ENCODE measurements at places on chromosomes 6 and 20.

DNA sequence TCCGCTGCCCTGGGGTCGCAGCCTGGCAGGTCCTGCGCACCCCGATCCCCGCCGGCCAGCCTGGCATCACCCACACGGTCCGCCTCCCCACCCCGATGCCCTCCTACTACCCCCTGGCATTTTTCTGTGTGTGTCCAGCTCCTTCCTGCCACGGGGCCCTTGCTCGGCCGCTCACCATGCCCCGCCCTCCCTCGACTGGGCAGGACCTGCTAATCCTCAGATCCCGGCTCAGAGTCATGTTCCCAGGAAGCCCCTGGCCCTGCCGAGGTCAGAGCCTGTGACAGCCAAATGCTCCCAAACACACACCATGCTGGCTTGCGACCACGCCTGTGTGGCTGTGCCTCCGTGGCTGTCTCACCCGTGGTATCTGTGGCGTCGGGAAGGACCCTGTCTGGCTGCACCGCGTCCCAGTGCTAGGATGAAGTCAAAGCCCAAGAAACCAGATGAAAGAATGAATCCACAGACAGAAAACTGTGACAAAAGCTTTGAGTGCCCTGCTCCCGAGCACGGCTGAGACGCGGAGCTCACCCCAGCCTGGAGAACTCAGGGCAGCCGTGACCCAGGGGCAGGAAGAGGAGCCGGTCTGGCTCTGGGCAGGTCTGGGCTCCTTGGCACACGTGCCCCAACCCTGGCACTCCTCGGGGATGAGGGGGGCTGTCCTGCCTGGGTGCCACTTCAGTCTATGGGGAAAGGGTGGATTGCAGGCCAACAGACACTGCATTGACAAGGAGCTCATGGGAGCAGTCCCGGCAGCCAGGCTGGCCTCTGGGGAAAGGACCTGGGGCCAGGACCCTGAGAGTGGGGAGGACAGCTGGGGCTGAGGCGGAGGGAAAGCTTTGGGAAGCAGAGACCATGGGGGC lies 20.8 kb upstream of the SLCO4A1 start:
- DNase-seq, result no peak

GRCh38 chr6:156955494-156956183 lies 178.5 kb downstream of the ARID1B start:
- no peak for DNase-seq

GRCh38 chr6:165638530-165638929 lies 24.5 kb downstream of the PDE10A start:
- no peak for DNase-seq

DNA sequence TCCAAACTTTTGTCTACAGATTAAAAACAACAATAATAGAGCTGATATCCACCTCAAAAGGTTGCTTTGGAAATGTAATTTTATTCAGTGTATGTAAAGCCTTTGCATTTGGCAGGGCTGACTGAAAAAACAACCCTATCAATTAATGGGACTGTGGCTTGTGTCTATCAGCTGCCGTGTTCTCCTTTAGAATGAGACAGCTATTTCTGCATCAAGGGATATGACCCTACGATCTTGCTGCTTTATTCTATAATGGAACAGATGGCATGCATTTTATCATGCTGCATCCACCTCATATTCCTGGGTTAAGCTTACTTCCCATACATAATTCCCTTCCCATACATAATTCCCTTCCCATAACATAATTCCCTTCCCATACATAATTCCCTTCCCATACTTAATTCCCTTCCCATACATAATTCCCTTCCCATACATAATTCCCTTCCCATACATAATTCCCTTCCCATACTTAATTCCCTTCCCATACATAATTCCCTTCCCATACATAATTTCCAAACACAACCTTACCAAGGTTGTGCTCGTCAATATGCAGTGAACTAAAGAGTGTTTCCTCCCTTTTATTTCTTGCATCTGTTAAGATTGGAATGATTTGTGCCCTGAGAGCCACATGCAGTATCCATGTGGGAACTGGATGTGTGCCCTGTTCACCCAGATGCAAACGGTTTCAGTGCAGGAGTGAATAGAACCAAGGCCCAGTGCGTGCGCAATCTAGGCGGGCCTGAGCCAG lies 26.8 kb downstream of the SERPINB6 start:
- no peak for DNase-seq

DNA sequence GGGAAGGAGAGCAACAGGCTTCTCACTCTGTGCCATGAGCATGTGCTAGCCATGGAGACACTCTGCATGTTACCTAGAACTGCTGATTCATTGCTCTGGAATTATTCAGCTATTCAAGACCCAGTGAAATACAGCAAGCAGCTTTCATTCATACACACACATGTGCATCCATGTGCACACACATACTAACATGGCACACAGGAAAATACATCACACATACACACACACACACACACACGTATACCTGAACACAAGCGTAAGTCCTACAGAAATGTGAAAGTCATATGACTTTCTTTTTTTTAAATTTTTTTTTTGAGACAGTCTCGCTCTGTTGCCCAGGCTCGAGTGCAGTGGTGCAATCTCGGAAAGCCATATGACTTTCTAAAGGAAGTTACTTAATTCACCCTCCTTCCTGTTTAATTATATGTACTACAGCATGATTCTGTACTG lies 108.2 kb upstream of the NFATC2 start:
- DNase-seq, result no peak

DNA sequence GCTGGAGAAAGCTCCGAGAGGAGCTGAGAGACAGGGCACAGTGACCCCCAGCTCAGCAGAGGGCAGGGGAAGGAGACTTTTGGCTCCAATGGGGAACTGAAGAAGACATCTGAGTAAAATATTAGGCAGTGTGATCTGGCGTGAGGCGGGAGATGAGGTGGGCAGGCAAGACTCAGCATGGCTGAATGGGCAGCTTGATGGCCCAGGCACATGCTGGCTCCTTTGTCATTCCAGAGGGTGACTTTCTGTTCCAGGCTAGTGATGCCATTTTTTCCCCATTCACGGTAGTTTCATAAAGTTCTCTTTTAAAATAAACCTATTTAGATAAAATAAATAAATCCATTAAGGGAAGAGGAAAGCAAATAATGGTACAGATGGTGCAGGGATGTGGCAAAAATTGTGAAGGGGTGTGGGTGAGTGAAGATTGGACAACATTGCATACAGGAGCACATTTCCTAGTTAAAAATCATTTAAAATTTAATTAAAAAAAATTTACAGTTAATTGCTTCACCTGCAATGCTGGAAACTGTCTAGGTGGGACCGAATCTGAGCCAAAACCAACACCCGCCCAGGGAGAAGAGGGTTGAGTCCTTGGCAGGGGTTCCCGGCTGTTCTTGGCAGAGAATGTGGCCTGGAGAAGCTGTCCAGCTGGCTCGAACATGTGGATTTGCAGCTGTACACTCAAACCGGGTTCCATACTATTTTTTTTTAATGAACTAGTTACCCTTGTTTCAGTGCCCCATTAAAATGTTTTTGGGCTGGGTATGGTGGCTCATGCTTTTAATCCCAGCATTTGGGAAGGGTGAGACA lies 41.7 kb upstream of the PRELID3B start:
- DNase-seq, result no peak

GRCh38 chr6:30998785-30999184 lies 11.5 kb upstream of the MUC22 start:
- no peak for DNase-seq

GRCh38 chr6:101413773-101414172 lies 20.3 kb downstream of the GRIK2 start:
- no peak for DNase-seq

GRCh38 chr6:147017153-147017552 lies 187.1 kb upstream of the STXBP5 start:
- no peak for DNase-seq

- no peak for DNase-seq
These were observed 215.5 kb downstream of the ADGB start for GRCh38 chr6:146814148-146814750.

- no peak for DNase-seq
These were observed 9.0 kb downstream of the VPS16 start for GRCh38 chr20:2849529-2849928.

DNA sequence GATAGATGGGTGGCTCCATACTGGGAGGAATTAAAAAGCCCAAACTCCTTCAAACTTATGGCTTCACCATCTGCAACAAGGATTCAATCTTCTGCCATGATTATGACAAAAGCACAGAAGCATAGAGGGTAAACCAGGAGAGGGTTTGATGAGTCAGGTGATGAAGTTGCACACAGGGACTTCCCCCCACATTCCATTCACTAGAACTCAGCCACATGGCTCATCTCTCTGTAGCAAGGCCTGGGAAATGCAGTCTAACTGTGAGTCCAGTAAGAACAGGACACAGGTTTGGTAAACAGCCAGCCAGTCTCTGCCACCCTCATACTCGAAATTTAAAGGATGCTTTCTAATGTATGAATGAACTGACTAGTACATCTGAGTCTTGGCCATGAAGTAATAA lies 142.9 kb downstream of the HIVEP2 start:
- no peak for DNase-seq

DNA sequence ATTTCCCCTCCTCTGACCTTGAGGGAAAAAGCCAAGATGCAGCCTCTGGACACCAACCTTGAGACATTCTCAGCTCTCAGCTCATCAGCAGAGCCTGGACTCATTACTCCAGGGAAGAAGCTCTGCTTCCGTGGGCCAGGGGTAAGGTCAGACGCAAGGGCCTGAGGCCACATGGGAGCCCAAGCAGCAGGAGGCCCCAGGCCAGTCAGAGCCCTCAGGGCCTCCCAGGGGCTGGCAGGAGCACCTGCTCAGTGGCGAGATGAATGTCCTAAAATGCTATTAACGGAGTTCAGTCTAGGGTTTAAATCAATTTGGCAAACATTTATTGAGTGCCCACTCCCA lies 208.6 kb downstream of the ERMARD start:
- DNase-seq, result no peak

GRCh38 chr6:108799791-108800190 lies 48.4 kb upstream of the ARMC2 start:
- DNase-seq, result no peak

DNA sequence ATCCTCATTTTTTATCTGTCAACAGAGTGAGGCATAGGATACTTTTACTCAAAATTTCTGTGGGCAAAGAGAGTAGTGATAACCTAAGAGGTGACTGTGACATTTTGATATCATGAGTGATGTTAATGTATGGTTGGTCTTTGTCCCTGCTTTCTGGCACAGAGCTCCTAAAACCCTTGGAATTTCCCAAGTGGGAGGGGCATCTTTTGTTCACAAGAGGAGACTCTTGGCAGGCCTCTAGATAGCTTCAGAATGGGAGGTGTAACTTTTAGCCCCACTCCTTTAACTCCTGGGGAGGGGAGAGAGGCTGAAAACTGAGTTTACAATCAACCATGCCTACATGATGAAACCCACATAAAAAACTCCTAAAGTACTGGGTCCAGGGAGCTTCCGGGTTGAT lies 527.8 kb downstream of the RFPL4B start:
- no peak for DNase-seq

DNA sequence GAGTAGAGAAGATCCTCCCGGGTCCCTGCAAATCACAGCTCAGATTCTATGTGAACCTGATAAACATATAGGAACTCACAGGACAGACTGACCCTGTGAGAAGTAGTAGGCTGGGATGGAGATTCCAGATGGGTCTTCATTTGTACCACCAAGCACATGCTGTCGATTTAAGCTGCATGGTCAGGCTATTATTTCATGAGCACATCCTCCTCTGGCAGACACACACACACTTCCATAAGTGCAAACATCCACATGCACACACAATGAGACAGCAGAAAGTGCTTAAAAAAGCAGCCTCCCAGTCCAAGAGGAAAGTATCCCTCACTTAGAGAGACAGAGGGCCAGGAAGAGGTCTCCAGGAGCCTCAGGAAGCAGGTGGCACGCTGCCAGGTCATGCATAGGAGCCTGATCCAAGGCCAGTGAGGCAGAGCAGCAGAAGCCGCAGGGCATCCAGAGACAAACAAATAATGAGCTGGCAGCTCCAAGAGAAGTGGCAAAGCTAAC lies 131.8 kb downstream of the UNC5CL start:
- DNase-seq, result no peak
